ENCODE measurements at places on chromosomes 1 and 21.

- no peak for DNase-seq
Observed at GRCh38 chr21:36692114-36692834, 6.6 kb upstream of the SIM2 start.

DNA sequence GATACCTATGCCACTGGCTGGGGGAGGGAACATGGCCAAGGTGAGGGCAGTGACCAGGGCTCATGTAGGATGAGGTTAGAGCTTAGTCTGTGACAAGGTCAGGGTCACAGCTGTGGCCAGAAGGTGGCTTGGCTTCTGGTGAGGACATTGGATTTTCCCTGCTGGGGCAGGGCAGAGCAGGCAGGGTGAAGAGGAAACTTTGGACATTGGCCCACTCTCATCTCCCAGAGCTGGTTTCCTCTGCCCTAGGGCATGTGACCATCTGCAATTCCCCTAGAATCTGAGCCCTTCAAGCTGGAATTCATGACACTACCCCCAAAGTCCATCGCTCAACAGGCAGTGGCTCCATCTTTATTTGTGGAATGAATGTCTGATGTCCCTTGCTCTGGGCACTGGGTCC lies 5.3 kb downstream of the DMBX1 start:
- DNase-seq, result no peak

GRCh38 chr1:219926363-219926998 lies 1.9 kb downstream of the SLC30A10 start:
- DNase-seq, result no peak

DNA sequence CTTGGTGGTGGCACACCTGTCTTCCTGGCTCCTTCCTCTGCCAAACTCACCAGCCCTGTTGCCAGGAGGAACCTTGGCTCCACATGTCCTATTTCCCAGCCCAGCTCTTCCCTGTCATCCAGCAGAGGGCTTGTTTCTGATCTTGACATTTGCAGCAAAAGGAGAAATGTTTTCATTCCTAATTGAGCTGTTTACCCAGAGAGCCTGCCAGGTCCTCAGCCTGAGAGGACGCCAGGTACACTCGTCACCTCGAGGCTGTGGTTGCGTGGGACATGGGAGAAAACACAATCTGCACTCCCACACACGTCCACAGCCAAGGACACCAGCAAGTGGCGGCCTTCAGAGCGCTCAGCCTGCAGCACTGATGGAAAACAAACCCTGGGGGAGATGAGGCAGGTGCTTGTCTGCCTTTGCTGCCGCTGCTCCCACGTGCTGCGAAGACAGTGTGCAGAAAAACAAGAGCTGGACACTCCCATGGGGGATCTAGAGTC lies 132.8 kb upstream of the CD34 start:
- DNase-seq, result no peak

DNA sequence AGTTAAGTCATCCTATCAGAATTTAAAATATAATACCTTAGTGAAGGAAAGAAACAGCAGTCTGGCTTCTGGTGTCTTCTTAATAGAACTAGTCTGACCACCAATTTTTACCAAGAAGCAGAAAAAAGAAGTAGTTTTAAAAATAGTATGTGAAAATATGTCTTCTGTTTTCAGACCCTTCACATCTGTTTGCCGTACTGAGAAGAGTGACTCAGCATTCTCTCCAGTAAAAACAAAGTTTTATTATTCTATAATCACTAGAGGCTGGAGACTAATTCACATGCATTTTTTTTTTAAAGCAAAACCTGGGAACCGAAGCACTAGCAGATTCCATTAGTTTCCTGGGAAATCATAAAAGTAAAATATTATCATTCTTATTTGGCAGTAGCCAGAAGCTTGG lies 163.8 kb downstream of the COL24A1 start:
- DNase-seq, result peak; percentile 3

DNA sequence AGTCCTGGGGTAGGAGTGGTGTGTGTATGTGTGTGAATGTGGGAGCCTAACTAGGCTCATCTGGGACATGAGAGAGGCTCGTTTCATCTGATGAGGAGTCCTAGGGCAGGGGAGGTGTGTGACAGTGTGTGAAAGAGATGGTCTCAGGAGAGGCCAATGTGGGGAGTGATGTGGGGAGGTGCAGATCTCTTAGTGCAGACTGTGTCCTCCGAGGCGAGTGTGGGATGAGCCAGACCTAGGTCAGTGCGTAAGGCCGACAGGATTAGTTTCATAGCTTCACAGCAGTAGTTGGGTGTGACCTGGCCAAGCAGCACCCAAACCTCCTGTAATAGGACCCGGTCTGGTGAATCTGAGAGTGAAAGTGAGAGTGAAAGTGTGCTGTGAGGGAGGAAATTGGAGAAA lies 94.7 kb downstream of the LIPI start:
- no peak for DNase-seq

DNA sequence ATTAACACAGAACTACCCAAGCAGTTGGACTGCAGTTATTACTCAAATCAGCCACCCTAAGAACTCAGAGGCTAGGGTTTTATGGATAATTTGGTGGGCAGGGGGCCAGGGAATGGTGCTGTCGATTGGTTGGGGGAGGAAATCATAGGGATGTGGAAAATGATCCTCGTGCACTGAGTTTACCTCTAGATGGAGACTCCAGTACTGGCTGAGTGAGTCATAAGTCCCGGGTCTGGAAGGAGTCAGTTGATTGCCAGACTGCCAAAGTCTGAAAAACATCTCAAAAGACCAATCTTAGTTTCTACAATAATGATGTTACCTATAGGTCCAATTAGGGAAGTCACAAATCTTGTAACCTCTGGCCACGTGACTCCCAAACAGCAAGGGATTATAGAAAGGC lies 257.5 kb upstream of the PRMT6 start:
- DNase-seq, result no peak

- no peak for DNase-seq
Observed at GRCh38 chr1:18339161-18339560, 141.6 kb upstream of the KLHDC7A start.

GRCh38 chr1:41305576-41306363 lies 55.5 kb upstream of the FOXO6 start:
- DNase-seq, result no peak

DNA sequence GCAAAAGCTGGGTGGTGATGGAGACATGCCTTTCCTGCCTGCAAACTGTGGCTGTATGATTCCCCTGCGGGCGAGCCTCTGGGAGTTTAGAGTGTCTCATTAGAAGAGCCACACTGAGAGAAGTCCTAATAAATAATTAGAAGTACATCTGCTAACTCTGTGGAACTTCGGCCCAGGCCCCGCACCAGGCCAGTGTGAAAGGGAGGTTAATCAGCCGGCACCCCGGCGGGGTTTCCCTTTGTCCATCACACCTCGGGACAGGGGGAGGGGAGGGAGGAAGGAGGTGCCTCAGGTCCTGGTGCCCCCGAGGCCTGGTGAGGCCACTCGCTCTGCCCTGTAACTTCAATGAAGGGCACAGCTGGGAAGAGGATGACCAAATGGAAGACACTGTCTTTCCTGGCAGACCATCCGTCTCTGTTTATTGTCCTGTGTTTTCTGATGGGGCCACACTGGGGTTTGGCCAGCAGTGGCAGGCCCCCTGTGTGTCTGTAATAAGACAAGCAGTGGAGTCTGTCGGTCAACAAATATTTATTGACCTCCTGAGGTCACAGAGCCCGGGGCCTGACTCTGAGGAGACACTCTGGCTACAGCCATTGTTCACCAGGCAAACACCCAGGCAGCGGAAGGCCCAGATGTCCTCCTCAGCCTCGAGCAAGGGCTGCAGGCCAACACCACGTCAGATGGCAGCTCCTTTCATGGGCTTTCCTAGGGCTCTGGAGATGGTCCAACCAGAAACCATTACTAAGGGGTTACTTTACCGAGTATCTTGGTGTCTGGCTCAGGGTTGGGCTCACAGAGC lies 267.5 kb upstream of the RAB4A start:
- DNase-seq, result no peak

DNA sequence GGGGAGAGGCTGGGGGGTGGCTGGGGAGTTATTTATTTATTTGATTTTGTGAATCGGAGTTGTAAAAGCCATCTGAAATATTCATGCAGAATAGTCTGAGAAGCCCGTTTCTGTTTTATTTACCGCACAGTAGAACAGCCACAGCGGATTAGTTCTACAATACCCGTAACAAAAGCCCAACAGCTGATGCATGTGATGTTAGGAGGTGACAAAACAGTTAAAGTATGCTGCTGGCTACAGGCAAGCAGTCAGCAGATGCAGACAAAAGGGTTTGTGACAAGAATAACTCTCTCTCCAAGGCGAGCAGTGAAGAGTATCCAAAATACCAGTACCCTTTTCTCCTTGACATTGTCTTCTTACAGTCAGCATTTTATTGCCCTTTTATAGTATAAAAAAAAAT lies 42.0 kb downstream of the PROX1 start:
- no peak for DNase-seq

DNA sequence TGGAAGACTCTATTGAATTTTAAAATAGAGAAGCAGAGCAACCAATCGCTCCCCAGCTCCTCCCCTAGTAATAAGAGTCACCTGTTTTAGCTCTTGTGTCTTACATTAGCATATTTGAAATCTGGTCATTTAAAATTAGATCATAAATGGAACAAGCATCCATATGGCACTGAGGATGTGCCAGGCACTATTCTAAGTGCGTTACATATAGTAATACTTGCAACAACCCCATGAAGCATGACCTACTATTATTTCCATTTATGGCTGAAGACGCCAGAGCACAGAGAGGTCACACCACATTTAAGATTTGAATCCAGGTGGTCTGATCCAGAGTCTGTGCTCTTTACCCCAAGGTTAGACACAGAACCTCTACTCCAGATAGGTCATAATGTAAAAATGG lies 82.0 kb upstream of the HIVEP3 start:
- DNase-seq, result no peak

DNA sequence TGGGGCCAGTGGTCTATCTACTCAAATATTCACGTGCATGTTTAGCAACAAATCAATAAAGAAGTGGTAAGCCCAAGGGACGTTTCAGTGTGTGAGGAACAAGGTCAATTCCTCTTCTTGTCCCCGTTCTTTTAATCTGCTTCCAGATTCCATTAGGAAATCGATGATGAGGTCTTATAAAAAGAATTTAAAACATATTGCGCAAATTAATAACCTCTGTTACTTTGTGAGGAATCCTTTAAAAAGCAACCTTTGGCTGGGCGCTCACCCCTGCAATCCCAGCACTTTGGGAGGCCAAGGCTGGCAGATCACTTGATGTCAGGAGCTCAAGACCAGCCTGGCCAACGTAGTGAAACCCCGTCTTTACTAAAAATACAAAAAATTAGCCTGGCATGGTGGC lies 113.0 kb upstream of the TMPRSS2 start:
- DNase-seq, result no peak

Measured in lung microvascular endothelial cell (primary cell).